Activated CD4-positive, alpha-beta T cell treated with anti-CD3 and anti-CD28 coated beads, Interleukin-2, amount 10 ng/mL, durations not matched to agents 24 days and 14 days (primary cell): ENCODE measurements at places on chromosomes 16 and 17. TPM values are rescaled to one million over a fixed set of nuclear protein-coding genes. Genes with fewer than 3 reads are reported as not detected.

SLC13A2 gene
- not detected in 2 replicates for total RNA-seq

DNA sequence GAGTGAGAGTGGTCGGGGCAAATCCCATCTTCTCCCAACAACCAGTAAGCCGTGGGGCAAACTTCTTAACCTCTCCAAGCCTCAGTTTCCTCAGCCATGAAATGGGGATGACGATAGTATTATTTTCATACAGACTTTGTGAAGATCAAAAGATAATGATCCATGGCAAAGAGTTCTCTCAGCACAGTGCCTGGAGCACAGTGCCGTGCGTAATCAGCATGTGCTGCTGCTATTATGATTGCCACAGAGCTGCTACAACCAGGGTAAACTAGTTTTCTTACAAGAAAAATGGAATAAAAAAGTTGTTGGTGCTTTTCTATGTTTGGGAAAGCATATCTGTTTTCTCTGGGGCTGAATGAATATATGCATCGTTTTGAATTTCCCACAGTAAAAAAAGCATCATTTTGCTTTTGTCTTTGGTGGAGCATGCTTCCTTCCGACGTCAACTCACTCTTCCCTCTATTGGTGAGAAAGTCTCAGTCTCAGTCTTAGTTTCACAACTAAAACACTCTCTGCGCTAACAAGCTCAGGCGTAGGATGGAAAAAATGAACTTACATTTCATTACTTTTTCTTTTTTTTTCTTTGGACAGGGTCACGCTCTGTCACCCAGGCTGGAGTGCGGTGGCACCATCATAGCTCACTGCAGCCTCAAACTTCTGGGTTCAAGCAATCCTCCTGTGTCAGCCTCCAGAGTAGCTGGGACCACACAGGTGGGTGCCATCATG is 37.2 kb downstream of the CDK5R1 start:
- peak; percentile 76 for DNase-seq

GRCh38 chr16:55406651-55407050 is 72.3 kb upstream of the MMP2 start:
- no peak for DNase-seq

DNA sequence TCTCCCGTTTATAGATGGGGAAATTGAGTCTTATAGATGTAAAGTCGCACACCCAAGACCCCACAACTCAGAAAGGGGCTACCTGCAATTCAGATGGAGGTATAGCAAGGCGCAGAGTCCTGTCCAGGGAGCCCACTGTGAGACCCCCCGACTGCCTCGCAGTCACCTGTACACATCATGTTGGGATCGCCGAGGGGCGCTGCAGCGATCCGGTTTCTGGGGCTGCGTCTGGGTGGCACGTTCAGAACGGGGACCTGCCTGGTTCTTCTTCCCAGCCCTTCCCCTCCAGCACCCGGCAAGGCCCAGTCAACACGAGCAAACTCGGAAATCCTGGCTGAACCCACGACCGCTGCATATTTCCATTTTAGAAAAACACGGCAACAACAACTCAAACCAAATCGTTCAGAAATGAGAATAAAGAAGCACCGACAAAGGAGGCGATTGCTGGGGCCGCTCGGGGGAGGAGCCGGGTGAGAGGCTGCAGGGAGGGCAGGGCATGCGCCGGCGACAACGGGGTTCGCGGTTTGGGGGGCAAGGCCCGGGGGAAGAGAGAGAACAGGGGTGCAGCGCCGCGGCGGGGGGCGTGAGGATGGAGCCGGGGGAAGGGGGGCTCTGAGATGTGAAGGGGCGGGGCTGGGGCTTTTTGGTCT is 643 bp downstream of the HSDL1 start:
- peak; percentile 86 for DNase-seq

DNA sequence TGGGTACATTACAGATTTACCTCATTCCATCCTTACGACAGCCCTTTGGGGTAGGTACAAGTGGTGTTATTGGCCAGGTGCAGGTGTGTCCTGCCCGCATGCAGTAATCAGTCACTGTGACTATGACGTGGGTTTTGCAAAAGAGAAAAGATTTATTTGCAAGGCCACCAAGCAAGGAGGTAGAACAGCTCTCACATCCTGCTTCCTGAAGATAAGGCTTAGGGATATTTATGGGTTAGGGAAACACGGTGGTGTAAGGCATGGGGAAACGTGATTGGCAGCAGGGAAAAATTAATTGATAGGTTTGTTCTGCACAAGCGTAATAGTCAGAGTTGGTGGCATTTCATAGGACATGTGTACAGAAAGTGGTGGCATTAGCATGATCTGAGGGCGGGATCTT is 214.8 kb downstream of the PARN start:
- no peak for DNase-seq

DNA sequence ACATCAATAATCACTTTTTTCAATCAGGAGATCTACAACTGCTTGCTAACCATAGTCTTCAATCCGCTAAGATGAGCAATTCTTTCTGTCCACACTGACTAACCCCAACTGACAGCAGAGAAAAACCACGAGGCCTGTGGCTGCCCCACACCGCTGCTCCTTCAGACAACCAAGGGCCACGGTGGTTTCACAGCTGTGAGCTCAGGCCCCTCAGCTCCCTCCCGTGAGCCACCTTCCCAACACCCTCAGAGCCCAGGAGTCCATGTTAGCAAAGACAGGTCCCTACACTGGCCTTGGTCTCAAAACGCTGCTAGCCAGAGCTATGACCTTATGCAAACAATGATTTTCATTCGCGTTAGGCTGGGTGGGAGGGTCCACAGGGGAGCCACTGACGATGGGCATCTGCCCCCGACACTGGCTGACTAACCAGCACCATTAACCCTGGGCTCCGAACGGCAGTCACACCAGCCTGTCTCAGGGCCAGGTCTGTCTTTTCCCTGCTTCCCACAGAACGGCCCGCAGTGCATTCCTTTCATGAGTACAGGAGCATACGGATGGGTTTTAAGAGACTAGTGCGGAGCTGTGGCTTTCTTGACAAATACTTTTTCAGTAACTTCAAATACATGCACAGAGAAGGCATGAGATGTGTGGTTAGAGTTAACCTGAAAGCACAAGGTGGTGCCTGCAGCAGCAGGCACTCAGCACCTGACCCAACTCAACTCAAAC is 67.3 kb downstream of the ANKRD11 start:
- peak; percentile 81 for DNase-seq

DNA sequence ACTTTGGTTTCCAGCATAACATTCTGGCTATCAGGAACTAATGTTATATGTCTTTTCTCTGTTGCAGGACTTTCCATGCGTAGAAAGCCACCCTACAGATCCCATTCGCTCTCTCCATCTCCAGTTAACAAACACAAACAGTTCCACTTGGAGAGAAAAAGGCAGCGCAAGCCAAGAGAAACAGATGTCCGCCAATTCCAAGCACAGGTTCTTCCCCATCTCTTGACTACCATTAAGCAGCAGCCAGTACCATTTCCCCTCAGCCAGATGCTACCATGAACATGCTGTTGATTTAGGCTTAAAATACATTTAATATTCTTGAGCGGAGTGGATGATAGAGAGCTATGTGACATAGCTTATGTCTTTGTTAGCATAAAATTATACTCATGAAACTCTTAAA is 22.4 kb downstream of the CEP95 start:
- no peak for DNase-seq

GRCh38 chr16:81324808-81325207 is 10.0 kb downstream of the GAN start:
- DNase-seq = no peak

- DNase-seq = peak; percentile 70
These were observed 23.3 kb downstream of the PHF12 start for GRCh38 chr17:28928061-28928460.

GRCh38 chr16:87678618-87679017 is 76.3 kb downstream of the JPH3 start:
- no peak for DNase-seq
